Large intestine (tissue), 12 donors: ENCODE measurements at places on chromosomes 3 and 15. TPM values are rescaled to one million over a fixed set of nuclear protein-coding genes. Genes with fewer than 3 reads are reported as not detected.

DNA sequence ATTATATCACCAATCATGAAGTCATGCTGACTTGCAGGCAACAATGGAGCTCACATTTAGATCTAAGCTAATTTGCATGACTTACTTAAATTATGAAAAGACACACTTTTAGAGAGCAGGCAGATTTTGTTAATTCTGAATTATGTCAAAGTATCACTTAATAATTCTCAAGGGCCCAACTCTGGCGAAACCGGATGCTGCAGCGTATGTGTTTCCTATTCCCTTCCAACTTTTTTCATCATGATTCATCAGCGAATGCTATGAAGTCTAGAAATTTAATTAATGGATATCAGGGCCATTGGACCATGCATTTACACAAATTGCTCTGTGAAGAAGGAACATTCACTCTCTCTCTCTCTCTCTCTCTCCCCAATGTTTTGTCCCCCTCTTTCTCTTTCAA is 63.5 kb upstream of the GOLGA8A start:
- no peaks in the 10 kb centered on the region for H3K4me1 ChIP-seq
- no peak overlapping the region for H3K27ac ChIP-seq
- H3K27me3 ChIP-seq: peaks cover 23% of the 10 kb centered on the region

The SCG3 gene
- 10.0 TPM for polyA plus RNA-seq

GRCh38 chr3:179563271-179563783 is 601 bp downstream of the ACTL6A start:
- no peaks in the 10 kb centered on the region for H3K27me3 ChIP-seq
- no peaks in the 10 kb centered on the region for H3K4me1 ChIP-seq
- no peaks in the 10 kb centered on the region for H3K36me3 ChIP-seq
- peak overlapping the region; percentile 89 for H3K27ac ChIP-seq
- DNase-seq: peak; percentile 44

GRCh38 chr15:99963096-99963825 is 230.0 kb upstream of the LYSMD4 start:
- H3K36me3 ChIP-seq: no peaks in the 10 kb centered on the region
- no peaks in the 10 kb centered on the region for H3K27me3 ChIP-seq
- H3K4me1 ChIP-seq: no peaks in the 10 kb centered on the region
- H3K27ac ChIP-seq: no peak overlapping the region
- no peak overlapping the region for H3K4me3 ChIP-seq
- no peak for DNase-seq

GRCh38 chr15:35496585-35496984 is 49.4 kb downstream of the DPH6 start:
- H3K4me3 ChIP-seq: no peak overlapping the region
- no peaks in the 10 kb centered on the region for H3K36me3 ChIP-seq
- H3K4me1 ChIP-seq: peaks cover 16% of the 10 kb centered on the region
- no peak overlapping the region for H3K27ac ChIP-seq
- H3K27me3 ChIP-seq: no peaks in the 10 kb centered on the region

GRCh38 chr15:57384816-57385215 is 8.5 kb downstream of the CGNL1 start:
- H3K27ac ChIP-seq: no peak overlapping the region
- no peaks in the 10 kb centered on the region for H3K27me3 ChIP-seq
- H3K4me3 ChIP-seq: no peak overlapping the region
- no peak for DNase-seq
- no peaks in the 10 kb centered on the region for H3K36me3 ChIP-seq

The LRRC2 gene
- polyA plus RNA-seq: 0.72 TPM

DNA sequence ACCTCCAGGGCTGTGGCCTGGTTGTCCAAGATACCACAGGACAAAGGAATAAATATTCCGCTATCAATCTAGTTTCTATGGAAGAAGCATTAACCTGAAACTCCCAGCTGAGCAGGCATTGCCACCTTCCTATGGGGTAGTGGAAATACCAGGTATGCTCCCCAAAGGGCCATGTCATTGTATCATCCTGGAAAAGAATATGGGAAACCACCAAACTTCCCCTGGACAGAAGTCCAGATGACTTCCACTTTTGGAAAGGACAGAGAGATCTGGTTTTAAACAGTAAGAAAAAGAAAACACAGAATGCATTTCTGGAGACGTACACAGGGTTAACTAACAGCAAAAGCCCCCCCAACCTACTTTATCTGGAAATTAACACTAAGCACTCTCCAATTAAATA is 100.2 kb downstream of the RFTN1 start:
- no peaks in the 10 kb centered on the region for H3K4me1 ChIP-seq
- no peak for DNase-seq
- peaks cover 3% of the 10 kb centered on the region for H3K36me3 ChIP-seq
- H3K27me3 ChIP-seq: no peaks in the 10 kb centered on the region

DNA sequence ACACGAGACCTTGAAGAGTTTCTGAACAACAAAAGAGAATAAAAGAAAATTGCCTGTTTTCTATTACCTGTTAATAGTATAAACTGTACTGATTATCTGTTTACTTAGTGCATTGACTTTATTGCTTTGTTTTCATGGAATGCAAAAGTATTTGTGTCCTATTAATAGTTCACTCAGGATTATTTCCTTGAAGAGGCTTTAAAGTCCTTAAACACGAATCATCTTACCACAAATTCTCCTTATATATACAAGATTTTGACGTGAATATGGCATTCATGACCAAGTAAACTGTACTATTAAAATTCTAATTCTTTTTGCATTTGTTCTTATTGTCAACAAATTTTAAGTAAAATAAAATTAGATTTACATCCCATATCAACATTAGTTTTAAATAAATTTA is 513.0 kb downstream of the NTRK3 start:
- no peak overlapping the region for H3K27ac ChIP-seq
- no peak overlapping the region for H3K4me3 ChIP-seq
- no peaks in the 10 kb centered on the region for H3K36me3 ChIP-seq

GRCh38 chr3:24492971-24493551 is 1.6 kb downstream of the THRB start:
- H3K4me3 ChIP-seq: peak overlapping the region; percentile 89
- H3K27me3 ChIP-seq: peaks cover 13% of the 10 kb centered on the region
- no peak for DNase-seq
- peaks cover 14% of the 10 kb centered on the region for H3K4me1 ChIP-seq

- H3K4me3 ChIP-seq: no peak overlapping the region
- H3K27me3 ChIP-seq: no peaks in the 10 kb centered on the region
- no peaks in the 10 kb centered on the region for H3K4me1 ChIP-seq
- H3K27ac ChIP-seq: no peak overlapping the region
These were observed 63.4 kb upstream of the CSPG4 start for GRCh38 chr15:75776065-75776423.

DNA sequence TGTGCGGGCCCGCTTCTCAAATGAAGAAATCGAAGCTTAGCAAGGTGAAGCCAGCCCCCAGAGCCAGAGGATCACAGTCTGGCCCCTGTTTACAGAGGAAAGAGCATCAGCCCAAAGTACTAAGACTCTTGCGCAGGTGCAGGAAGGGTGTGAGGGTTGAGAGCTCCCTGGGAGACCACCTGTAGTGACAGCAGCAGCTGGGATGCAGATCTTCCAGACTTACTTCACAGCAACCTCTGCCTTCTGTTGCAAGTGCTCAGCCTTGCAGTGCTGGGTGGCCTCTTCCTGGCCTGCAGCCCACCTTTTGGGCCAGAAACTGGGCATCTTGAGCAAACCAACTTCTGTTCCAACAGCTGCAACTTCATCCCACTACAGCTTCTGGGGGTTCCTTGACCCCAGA is 19.7 kb downstream of the SPATA12 start:
- peaks cover 6% of the 10 kb centered on the region for H3K4me1 ChIP-seq
- peaks cover 38% of the 10 kb centered on the region for H3K27me3 ChIP-seq
- DNase-seq: no peak
- H3K4me3 ChIP-seq: no peak overlapping the region
- H3K27ac ChIP-seq: no peak overlapping the region

The CASR gene
- 1.9 TPM for polyA plus RNA-seq

The GOLGA6D gene
- polyA plus RNA-seq: 0.04 TPM

DNA sequence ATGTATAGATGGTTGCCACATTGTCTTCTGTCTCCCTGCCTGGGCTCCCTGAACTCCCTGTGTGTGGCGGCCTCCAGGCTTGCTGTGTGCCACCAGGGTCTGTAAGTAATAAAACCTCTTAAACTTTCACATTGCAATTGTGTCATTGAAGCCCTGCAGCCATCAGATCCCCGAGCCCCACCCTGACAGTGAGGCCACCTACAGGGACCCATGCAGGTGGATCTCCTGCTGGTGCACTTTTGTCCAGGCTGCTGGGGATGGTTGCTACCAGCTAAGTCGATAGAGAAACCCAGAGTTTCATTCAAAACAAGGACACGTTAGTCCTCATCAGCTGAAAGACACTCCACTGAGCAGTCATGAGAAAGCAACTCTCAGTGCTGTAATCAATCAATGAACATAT is 133.6 kb upstream of the PRICKLE2 start:
- H3K4me1 ChIP-seq: no peaks in the 10 kb centered on the region
- no peak overlapping the region for H3K27ac ChIP-seq
- no peak overlapping the region for H3K4me3 ChIP-seq

DNA sequence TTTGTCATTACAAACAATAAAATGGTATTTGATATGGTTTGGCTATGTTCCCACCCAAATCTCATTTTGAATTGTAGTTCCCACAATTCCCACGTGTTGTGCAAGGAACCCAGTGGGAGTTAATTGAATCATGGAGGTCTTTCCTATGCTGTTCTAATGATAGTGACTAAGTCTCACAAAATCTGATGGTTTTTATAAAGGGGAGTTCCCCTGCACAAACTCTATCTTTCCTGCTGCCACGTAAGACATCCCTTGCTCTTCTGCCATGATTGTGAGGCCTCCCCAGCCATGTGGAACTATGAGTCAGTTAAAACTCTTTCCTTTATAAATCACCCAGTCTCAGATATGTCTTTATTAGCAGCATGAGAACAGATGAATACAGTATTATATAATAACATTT is 15.4 kb upstream of the AADAC start:
- H3K36me3 ChIP-seq: no peaks in the 10 kb centered on the region
- H3K27ac ChIP-seq: peak overlapping the region; percentile 50
- peaks cover 3% of the 10 kb centered on the region for H3K4me1 ChIP-seq
- no peak overlapping the region for H3K4me3 ChIP-seq

DNA sequence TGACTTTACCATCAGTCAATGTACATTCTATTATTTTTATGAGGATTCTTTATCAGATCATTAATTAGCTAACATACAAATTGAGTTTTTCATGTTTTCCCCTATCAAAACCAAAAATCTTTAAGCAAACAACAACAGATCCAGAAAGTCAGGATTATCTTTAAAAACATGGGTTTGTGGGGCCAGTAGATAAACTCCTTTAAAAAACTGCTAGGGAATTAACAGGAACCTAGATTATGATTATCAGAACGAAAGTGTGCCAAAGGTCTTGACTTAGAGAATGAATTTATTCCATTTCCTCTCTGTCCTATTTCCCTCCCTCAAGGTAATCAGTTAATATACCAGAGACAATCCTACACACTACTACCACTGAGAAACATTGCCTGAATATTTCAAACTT is 13.2 kb upstream of the CCDC13 start:
- no peaks in the 10 kb centered on the region for H3K27me3 ChIP-seq
- H3K4me3 ChIP-seq: no peak overlapping the region
- H3K36me3 ChIP-seq: peaks cover 19% of the 10 kb centered on the region
- no peak for DNase-seq

DNA sequence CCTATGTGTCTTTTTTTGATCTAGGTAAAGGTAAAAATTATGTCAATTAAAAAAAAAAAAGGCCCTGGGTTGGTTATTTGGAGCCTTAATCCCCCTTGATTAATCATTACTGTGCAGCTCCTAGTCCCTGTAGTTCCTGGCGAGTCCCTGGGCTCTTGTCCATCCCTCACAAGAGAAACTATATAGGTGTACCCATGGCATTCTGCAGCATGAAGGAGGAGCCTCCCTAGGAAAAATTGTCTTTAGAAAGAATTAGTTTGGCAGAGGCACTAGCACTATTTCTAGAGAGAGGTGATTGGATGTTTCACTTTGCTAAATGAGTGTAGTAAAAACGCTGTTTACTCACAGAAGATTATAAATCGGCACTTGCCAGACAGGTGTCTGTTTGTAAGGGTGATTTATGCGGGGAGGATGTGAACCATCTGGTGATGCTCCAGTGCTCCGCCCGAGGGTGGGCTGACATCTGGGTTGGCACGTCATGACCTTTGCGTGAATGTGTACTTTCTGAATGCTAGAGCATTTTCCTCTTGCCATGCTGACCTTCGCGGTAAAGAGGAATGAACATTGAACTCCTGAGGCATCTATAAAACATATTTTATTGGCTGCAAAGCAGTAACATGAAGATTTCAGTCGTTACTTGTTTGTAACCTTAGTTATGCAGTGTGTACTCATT is 12.6 kb downstream of the PLCL2 start:
- H3K4me3 ChIP-seq: peak overlapping the region; percentile 28
- no peaks in the 10 kb centered on the region for H3K27me3 ChIP-seq
- peak; percentile 76 for DNase-seq
- no peaks in the 10 kb centered on the region for H3K36me3 ChIP-seq
- peaks cover 21% of the 10 kb centered on the region for H3K4me1 ChIP-seq

The CDCP1 gene
- 25.5 TPM for polyA plus RNA-seq

DNA sequence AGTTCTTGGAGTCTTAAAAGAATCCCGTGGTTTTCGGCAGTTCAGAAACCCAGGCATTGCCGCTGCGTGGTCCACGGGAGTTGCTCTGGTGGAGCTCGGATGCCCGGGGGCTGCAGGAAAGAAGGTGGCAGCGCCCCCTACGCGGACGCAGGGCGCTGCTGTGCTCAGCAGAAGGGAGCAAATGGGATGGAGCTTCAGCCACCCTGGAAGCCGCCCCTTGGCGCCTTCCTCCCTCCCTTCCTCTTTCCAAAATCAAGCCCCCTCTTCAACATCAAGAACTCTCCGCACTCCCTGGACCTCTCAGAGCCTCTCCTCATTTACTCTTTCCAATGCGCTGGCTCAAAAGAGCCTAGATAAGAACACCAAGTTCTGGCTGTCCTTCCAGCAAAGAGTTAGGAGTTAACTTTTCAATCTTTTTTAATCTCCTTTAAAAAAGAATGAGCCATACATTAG is 880 bp upstream of the CHRNA7 start:
- H3K4me3 ChIP-seq: peak overlapping the region; percentile 66
- H3K4me1 ChIP-seq: peaks cover 18% of the 10 kb centered on the region
- no peak for DNase-seq
- H3K27me3 ChIP-seq: peaks cover 13% of the 10 kb centered on the region
- no peak overlapping the region for H3K27ac ChIP-seq

The TM6SF1 gene
- 1.4 TPM for polyA plus RNA-seq

The BOC gene
- polyA plus RNA-seq: 14.7 TPM

DNA sequence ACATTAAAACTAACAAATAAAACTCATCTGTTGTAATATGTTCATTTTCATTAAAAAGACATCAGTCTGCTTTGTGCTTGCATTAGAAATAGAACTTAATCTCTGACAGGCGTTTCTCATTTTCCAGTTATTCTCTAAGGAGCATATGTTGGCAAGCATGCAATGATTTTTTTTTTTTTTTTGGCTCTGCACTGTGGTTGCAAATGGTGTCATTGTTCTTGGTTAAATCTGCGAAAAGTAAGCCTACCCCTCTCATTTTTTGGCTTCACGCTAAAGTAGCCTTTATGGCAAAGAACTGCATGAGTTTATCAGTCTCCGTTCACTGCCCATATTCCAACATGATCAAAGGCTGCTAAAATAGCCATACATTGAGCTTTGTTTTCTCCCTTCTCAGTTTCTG is 403.2 kb downstream of the MECOM start:
- DNase-seq: no peak
- H3K4me1 ChIP-seq: peaks cover 6% of the 10 kb centered on the region
- H3K4me3 ChIP-seq: no peak overlapping the region
- H3K36me3 ChIP-seq: no peaks in the 10 kb centered on the region
- no peak overlapping the region for H3K27ac ChIP-seq
